ENCODE measurements at places on chromosomes 11 and 22.

- no peaks in the 10 kb centered on the region for H3K27me3 ChIP-seq
- no peak for DNase-seq
- H3K4me1 ChIP-seq: no peaks in the 10 kb centered on the region
- no peak overlapping the region for H3K4me3 ChIP-seq
Measured at GRCh38 chr22:46464701-46465344, 72.6 kb downstream of the CELSR1 start.

- H3K27ac ChIP-seq: no peak overlapping the region
- DNase-seq: peak; percentile 72
- peaks cover 7% of the 10 kb centered on the region for H3K36me3 ChIP-seq
- H3K4me1 ChIP-seq: peaks cover 20% of the 10 kb centered on the region
- no peaks in the 10 kb centered on the region for H3K27me3 ChIP-seq
Measured at GRCh38 chr11:62842171-62842741, 2.9 kb upstream of the WDR74 start.

DNA sequence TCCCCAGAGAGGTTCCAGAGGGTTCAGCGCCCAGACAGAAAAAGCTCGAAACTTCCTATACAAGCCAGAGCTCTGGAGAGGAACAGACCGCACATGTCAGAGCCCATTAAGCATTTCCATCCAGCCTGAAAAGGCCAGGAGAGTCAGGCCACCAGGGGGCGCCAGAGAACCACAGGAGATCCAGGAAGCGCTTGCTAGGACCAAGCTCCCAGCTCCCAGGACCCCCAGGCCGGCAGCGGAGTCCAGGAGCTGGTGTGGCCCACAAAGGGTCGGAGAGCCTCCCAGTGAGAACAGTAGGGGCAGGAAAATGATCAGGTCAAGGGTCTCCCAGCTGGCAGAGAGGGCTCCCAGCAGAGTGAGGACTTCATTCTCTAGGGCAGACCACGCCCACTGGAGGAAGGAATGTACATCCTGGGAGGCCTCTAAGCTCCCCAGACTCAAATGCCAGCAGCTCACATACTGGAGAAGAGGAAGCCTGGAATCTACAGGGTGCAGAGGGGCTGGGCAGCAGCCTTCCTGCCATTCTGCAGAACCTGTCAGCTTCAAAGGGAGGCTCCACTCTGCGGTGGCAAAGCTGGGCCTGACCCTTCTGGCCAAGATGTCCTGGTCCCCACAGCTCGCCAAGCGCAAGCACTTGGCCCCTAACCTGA lies 2.1 kb upstream of the MEI1 start:
- H3K4me3 ChIP-seq: no peak overlapping the region
- H3K4me1 ChIP-seq: peaks cover 9% of the 10 kb centered on the region
- peak; percentile 92 for DNase-seq
- peak overlapping the region; percentile 79 for H3K27ac ChIP-seq
- H3K27me3 ChIP-seq: peaks cover 5% of the 10 kb centered on the region

GRCh38 chr11:101718402-101718801 lies 134.6 kb upstream of the TRPC6 start:
- H3K4me1 ChIP-seq: no peaks in the 10 kb centered on the region
- H3K27ac ChIP-seq: no peak overlapping the region
- no peak for DNase-seq

GRCh38 chr22:23511627-23512347 lies 68.3 kb downstream of the IGLL1 start:
- no peak overlapping the region for H3K27ac ChIP-seq
- H3K4me3 ChIP-seq: no peak overlapping the region
- H3K36me3 ChIP-seq: no peaks in the 10 kb centered on the region
- no peaks in the 10 kb centered on the region for H3K27me3 ChIP-seq
- DNase-seq: no peak
- no peaks in the 10 kb centered on the region for H3K4me1 ChIP-seq

All from activated CD8-positive, alpha-beta memory T cell treated with anti-CD3 and anti-CD28 coated beads, Interleukin-2, amount 10 ng/mL, durations not matched to agents 7 days and 5 days (primary cell).